Brain (organoid and tissue), 16 donors: ENCODE measurements at places on chromosomes 12 and 14.

DNA sequence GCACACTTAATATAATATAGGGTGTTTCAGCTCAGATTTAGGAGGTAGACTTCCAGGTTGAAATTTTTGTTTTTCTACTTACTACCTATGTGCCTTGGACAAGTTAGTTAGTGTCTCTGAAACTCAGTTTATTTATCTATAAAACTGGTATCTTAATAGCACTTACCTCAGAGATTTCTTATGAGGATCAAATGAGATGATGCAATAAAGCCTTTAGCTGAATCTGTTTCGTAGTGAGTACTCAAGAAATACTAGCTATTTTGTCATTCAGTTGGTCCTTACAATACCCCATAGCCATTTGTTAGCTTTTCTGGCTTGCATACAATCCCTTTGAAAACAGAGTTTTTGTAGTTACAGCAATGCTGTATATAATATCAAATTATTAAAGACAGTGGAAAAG is 497.0 kb downstream of the NRXN3 start:
- DNase-seq: no peak

- no peak for DNase-seq
Measured at GRCh38 chr12:123941624-123942237, 30.9 kb downstream of the CCDC92 start.

DNA sequence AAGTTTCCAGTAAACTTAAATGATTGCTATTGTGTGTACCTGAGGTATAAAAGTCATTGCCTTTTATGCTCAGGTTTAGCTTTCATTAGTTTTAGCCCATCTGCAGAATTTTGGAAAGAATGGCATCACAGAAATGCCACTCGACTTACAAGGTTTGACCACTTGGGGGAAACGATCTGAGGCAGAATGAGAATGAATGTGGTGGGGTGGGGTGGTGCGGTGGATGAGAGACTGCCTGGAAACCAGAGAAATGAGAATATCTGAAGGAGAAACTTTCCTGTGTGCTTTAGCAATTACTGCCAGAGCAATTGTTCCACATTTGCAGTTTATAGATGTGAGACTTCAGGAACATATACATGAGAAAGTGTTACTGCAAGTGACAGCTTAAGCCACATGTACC is 225.4 kb upstream of the PDE3A start:
- peak; percentile 6 for DNase-seq

DNA sequence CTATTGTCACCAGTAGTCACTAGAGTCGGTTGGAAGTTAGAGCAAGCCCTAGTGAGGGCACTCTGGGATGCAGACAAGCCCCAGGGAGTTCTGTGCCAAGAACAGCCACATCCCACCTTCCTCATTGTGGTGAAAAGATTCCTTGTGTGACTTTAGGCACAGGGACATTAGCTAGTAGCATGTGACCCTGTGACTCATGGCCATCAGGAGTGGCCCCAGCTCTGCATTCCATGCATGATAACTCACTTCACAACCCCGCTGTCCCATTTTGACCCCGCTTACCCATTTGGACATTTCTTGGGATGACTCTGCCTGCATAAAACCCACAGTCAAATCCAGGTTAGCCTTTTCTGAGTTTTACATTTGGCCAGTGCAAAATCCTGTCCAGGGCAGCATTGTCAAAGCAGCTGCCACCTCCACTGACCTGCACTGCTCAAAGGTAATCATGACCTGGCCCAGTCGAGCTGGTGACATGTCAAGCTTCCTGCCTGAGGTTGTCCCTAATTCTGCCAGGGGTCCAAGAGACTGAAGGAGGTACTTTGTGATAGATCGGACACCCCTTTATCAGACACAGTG is 430.5 kb downstream of the DPF3 start:
- no peak for DNase-seq

DNA sequence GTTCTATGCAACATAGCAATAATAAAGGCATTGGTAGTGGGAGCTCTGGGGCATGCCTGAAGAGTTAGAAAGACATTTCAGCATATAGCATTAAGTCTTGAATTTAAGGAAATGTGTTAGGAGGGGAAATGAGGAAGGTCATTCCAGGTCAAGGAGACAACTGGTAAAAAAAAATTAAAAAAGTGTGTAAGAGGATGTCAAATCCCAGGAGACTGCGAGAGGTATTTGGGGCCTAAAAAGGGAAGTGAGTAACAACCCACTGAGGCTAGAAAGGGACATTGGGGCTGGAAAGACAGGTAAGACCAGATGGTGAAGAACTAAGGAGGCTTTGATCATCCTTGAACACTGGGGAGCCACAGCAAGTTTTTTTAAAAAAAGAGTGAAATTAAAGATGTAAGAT is 152.9 kb downstream of the SLC25A21 start:
- no peak for DNase-seq

DNA sequence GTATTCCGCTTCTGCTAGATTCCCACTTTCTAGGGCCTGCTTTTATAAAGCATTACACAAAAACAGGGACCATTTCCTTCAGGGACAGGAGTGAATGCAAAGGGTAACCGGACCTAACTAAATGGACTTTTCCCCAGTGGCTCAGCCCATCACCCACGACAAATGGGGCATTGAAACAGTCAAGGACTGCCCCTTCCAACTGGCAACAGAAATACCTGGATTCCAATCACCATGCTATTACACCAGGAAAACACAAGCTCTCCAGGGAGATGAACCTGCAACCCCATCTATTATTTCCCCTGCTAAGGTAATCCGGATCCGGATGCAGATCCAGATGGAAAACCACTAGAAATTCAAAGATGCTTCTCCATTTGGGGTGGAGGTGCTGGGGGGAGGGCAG is 1.0 kb downstream of the MPHOSPH9 start:
- DNase-seq: no peak

- DNase-seq: no peak
Measured at GRCh38 chr14:105989566-105990302, 463.4 kb downstream of the TMEM121 start.

DNA sequence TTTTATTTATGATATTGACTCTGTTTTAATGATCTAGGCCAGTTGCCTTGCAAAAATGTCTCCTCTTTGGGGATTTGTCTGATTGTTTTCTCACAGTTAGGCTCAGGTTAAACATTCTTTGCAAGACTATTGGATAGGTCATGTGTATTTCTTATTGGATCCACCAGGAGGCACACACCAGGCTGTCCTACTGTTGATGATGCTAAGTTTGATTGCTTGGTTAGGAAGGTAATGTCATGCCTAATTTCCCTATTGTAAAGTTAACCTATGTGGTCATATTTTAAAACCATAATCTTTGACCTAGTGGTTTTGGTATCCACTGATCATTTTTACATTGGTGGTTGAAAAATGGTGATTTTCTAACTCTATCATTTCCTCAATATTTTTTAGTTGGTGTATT is 137.1 kb downstream of the BRMS1L start:
- DNase-seq: no peak

- DNase-seq: no peak
Measured at GRCh38 chr14:52895000-52895399, 55.9 kb downstream of the FERMT2 start.

GRCh38 chr14:90675399-90675798 is 140.8 kb downstream of the TTC7B start:
- no peak for DNase-seq

GRCh38 chr14:50031602-50032313 is 84.6 kb downstream of the VCPKMT start:
- DNase-seq: no peak

- peak; percentile 78 for DNase-seq
Measured at GRCh38 chr14:77158175-77158881, 16.7 kb upstream of the ZDHHC22 start.

DNA sequence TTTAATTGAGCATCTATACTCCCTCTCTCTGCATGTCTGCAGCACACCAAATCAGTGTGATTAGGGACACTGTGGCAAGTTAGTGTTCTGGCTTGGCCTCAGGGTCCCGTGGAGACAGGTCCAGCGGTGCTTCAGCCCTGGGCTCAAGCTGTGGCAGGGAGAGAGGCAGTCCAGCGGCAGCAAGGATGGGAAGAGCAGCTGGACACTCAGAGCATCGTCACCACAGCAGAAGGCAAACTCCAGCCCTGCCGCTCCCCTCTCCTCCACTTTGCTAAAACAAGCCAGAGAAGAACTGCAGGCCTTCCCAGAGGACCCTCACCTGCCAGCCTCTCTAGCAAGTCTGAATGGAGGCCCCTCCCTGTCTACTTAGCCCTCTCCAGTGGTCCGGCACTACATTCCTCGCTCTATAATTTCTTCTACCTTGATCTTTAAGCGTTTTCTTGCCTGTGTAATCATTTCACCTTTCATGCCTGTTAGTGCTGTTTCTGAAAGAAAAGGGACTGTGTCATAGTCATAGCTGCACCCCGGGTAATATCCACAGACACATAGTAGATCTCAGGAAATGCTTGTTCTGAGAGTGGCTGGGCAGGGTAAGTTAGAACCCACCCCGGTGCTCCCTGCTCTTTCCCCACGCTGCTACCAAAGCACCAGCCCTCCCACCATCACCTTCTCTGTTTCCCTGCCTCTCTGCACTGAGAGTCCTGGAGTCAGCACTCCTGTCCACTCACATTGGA is 22.1 kb downstream of the ZFP36L1 start:
- DNase-seq: no peak

GRCh38 chr14:63268771-63269170 is 50.0 kb downstream of the GPHB5 start:
- DNase-seq: peak; percentile 71

- no peak for DNase-seq
Measured at GRCh38 chr12:122215771-122216170, 10.1 kb downstream of the DIABLO start.

- no peak for DNase-seq
Measured at GRCh38 chr12:19432309-19433170, 6.8 kb upstream of the AEBP2 start.

DNA sequence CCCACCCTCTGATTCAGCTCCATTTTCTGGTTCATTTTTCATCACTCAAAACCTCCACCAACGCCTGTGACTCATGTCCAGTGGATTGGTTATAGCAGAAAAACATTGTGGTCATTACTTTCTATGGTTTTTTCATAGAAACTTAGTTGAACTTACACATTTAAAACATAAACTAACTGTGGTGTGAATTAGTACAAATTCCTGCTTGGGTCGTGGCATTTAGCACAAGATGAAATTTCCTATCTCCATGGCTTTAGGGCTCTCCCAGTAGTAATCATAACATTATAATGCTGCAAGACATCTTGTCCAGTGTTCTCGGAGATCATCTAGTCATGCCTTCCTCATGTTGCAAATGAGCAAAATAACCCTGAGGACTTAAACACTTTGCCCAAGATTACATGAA is 7.1 kb downstream of the RNASE7 start:
- DNase-seq: no peak

DNA sequence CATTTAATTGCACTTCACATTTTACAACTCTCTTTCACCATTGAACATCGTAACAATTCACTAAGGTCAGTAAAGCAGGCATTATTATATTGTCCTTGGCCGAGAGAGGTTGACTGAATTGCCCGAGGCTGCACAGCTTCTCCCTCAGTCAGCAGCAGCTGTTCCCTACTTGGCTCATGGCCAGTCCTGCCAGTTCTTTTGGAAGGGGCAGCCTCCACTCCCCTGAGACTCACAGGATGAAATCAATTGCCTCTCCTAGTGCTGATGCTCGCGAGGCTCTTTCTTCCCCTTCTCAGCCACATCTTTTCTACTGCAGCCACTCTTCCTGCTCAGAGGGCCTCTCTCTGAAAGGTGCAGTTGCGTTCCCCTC is 79.9 kb upstream of the KCNA1 start:
- peak; percentile 62 for DNase-seq

DNA sequence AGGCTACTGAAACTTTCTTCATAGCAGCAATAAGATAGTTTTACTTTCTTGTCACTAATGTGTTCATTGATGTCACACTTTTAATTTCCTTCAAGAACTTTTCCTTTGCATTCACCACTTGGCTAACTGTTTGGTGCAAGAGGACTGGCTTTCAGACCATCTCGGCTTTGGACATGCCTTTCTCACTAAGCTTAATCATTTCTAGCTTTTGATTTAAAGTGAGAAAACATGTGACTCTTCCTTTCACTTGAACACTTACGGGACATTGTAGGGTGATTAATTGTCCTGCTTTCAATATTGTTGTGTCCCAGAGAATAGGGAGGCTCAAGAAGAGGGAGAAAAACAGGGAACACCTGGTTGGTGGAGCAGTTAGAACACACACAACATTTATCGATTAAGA is 41.9 kb downstream of the IFNG start:
- DNase-seq: no peak

- DNase-seq: peak; percentile 40
Measured at GRCh38 chr14:57068511-57068910, 200.2 kb downstream of the EXOC5 start.

GRCh38 chr14:32702562-32702961 is 236.1 kb upstream of the NPAS3 start:
- DNase-seq: peak; percentile 82

DNA sequence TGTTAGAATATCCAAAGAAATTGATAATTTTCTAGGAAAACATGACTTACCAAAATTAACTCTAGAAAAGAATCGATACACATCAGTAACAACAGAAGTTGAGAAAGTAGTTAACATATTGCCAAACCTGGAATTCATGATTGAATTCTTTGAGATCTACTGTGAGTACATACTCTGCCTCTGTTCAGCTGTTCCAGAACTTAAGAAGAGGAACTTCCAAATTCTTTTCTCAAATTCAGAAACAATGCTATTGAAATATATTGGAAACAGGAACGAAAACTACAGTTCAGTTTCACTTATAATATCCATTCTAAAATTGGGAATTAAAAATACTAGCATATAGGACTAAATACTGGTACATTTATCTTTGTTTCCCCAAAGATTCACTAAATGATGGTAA is 57.9 kb downstream of the MARK3 start:
- no peak for DNase-seq

DNA sequence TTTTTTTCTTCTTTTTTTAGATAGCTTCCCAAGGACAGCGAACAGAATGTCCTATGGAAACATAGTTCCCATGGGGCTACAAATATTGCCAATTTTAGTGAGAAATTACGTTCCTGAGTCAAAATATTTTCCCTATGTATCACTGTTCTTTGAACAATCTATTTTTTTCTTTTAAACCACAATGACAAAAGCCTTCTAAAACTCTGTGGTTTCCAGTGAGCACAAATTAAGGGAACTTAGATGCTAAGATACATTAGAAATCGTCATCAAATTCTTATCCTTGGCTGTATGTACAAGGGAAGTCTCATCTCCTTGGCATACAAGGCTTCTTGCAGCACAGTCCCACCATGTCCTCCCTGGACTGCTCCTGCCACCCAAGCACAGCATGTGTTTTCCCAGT is 17.9 kb downstream of the CPM start:
- no peak for DNase-seq

GRCh38 chr12:22635812-22636211 is 10.8 kb downstream of the ETNK1 start:
- no peak for DNase-seq
